ENCODE measurements at places on chromosomes 3 and 15.

GRCh38 chr3:14640157-14640562, 11.4 kb upstream of the CCDC174 start:
- no peak for DNase-seq

- no peak for DNase-seq
Measured at GRCh38 chr3:188900421-188900951, 271.3 kb upstream of the TPRG1 start.

DNA sequence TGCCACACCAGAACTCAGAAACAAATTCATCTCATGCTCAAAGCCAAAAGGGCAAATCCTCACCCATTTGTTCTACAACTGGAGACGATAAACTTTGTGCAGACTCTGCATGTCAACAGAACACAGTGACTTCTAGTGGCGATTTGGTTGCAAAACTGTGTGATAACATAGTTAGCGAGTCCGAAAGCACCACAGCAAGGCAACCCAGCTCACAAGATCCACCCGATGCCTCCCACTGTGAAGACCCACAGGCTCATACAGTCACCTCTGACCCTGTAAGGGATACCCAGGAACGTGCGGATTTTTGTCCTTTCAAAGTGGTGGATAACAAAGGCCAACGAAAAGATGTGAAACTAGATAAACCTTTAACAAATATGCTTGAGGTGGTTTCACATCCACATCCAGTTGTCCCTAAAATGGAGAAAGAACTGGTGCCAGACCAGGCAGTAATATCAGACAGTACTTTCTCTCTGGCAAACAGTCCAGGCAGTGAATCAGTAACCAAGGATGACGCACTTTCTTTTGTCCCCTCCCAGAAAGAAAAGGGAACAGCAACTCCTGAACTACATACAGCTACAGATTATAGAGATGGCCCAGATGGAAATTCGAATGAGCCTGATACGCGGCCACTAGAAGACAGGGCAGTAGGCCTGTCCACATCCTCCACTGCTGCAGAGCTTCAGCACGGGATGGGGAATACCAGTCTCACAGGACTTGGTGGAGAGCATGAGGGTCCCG, 199.7 kb downstream of the AKAP13 start:
- no peak for DNase-seq

GRCh38 chr3:2731843-2732242, 378.3 kb downstream of the IL5RA start:
- DNase-seq, result no peak

DNA sequence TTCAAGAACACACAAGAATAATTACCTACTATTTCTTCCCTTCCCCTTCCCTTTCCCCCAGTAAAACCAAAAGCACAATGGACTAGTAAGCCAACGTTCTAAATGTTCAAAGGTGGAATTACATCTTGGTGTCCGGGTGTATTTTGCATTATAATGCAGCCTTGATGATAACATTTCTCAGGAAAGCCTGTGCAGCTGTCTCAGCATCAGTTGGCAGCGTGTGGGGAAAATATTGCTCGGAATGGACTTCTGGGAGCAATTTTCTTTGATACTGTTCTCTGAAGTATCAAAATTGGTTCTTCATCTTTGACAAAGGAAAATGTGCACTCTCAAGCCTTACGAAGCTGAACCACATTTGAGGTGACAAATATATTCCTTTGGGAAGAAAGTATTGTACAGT, 198.9 kb downstream of the AGBL1 start:
- DNase-seq, result no peak

DNA sequence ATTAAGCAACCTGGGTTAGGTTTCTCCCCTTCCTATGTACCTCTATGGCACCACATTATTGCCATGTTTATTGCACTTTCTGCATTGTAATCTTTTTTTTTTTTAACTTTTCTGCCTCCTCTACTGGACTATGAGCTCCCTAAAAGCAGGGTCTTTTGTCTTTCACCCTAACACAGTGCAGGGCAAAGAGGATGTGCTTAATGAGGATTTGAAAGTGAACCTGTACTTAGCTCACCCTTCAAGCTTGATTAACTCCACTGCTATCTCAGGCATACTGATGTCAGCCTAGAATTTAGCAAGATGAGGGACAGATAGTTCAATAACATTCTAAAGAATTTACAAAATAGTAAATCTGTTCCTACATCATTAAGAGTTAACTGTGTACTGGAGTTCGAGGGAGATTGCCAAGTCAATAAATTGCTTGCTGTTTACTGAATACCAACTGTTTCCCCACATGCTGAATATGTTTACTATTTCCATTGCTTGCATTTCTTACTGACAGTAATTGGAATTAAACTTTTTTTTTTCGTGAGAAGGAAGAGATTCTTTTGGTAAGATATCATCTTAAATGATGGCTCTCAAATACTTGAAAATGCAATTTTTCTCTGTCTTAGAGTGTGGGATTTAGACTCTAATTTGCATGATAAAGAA, 15.7 kb upstream of the PPARG start:
- DNase-seq, result no peak

Measured in omental fat pad (tissue), 4 donors.